ENCODE measurements at places on chromosomes 7 and 10. TPM values are rescaled to one million over a fixed set of nuclear protein-coding genes. Genes with fewer than 3 reads are reported as not detected.

GRCh38 chr10:75972491-75973276 lies 541.3 kb downstream of the LRMDA start:
- no peak for DNase-seq
- H3K4me3 ChIP-seq: no peak overlapping the region
- H3K4me1 ChIP-seq: no peaks in the 10 kb centered on the region
- H3K27ac ChIP-seq: no peak overlapping the region
- H3K36me3 ChIP-seq: no peaks in the 10 kb centered on the region

DNA sequence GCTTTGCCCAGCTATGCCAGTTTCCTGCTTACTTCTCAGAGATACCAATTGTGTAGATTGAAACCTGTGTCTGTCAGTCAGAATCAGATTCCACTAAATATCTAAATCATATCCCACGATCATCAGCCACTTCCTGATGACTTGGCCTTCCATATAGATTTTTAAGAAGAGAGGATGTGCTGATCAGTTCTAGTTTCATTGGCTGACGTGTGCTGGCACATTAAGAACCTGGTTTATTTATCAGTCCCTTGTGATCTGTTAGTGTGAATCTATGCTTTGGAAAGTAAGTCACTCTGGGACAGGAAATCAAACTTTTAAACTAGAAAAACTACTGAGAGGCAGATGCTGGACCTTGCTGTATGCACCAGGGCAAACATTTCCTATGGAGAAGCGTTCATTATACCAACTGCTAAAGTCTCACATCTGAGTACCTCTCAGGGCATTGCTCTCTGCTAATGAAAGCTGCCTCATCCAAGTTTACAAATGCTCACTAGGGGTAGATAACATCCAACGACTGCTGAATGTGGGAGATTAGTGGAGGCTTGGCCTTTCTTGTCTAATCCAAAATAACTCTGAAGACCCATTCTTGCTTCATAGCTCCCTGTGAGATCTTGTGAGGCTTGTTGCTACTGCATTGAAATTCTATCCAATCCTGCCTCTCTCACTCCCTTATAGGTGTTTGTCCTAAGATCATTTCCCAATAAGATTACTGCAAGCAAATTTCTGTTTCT lies 109.1 kb downstream of the ARL4A start:
- H3K27ac ChIP-seq: no peak overlapping the region
- H3K4me3 ChIP-seq: no peak overlapping the region
- no peaks in the 10 kb centered on the region for H3K4me1 ChIP-seq
- no peaks in the 10 kb centered on the region for H3K27me3 ChIP-seq

FAM131B gene
- 2.0 TPM for total RNA-seq

DNA sequence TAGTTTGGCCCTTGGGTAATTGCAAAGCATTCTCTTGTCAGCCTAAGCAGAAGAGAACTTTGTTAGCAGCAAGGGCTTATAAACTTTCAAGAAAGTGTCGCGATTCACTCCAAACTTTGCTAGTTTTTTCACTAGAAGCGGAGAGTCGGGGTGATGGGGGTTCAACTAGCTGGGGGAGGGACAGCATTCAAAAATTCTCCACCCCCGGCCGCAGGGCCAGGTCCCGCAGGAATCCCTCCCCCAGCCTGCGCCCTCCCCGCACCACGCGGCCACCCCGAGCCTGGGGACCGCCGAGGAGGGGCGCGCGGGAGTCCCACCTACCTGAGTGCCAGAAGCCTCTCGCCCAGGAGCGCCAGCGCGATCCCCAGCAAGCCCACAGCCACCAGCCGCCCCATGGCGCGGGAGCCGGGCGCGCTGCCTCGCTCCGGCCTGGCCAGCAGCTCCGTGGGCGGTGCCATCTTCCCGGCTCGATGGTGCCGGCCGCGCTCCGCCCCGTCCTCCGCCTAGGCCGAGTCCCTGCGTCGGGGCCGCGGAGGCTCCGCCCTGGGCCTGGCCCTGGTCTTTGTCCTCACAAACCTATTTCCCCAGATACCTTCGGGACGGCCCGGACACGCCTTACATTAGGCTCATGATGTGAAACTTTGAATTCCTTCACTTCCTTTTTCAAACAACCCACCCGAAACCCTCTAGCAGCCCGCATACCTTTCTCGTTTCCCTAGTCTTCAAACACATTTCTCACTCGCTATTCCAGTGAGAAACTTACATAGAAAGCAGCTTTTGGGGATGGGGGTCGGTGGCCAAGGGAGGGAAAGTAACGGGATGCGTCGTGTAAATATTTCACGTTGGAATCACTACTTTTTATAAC lies at the start of gene PON2:
TSS of gene PON2 (minus strand) at position 472 of the 865 bp plus-strand sequence. CDS start at position 395, 77 bp downstream.
- no peaks in the 10 kb centered on the region for H3K27me3 ChIP-seq

Measured in activated naive CD8-positive, alpha-beta T cell treated with anti-CD3 and anti-CD28 coated beads for 36 hours (primary cell).